ENCODE measurements at places on chromosomes 7 and 10. TPM values are rescaled to one million over a fixed set of nuclear protein-coding genes. Genes with fewer than 3 reads are reported as not detected.

The NKX2-3 gene
- not detected for total RNA-seq

The SRI gene
- total RNA-seq = 99.0 TPM

The SCIN gene
- 0.23 TPM for total RNA-seq

The ANKRD16 gene
- 5.1 TPM for total RNA-seq

The ADAM8 gene
- 0.60 TPM for total RNA-seq

The ICA1 gene
- total RNA-seq = 0.23 TPM

The KCND2 gene
- 0.90 TPM for total RNA-seq

The IQCE gene
- total RNA-seq = 9.9 TPM

The CLRN3 gene
- total RNA-seq = not detected

The COL13A1 gene
- total RNA-seq = 4.0 TPM

The MTURN gene
- 29.6 TPM for total RNA-seq

The CDC14C gene
- not detected for total RNA-seq

The PLAC9 gene
- 24.6 TPM for total RNA-seq

The PRSS2 gene
- total RNA-seq = not detected

Data from smooth muscle cell of the coronary artery (primary cell).